ENCODE measurements at places on chromosomes 13 and 19. TPM values are rescaled to one million over a fixed set of nuclear protein-coding genes. Genes with fewer than 3 reads are reported as not detected.
A peak's percentile ranks its signal among the peaks of the same experiment; 100 is the strongest.

DNA sequence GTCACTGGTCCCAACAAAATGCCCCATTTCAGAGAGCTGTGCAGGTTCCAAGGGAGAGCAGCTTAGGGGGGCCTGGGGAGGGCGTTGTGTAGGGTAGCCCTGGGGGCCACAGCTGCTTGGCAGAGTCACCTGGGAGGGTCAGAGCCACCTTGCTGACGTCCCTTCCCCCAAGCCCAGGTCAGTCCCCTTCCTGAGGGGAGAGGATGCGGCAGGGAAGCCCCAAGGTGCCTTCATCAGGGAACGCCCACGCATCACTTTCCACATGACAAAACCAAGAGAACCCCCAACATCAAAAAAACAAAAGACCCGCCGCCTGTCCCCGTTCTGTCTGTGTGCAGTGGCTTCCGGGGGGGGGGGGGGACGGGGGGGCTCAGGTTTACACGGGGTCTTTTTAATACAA lies 5.3 kb upstream of the UQCR11 start:
- peaks cover 9% of the 10 kb centered on the region for H3K4me1 ChIP-seq
- H3K27ac ChIP-seq, result no peak overlapping the region
- no peaks in the 10 kb centered on the region for H3K27me3 ChIP-seq
- H3K36me3 ChIP-seq, result peaks cover 37% of the 10 kb centered on the region

GRCh38 chr13:70043685-70044084 lies 63.9 kb upstream of the ATXN8OS start:
- no peaks in the 10 kb centered on the region for H3K27me3 ChIP-seq
- no peak overlapping the region for H3K27ac ChIP-seq
- H3K36me3 ChIP-seq, result no peaks in the 10 kb centered on the region
- H3K4me3 ChIP-seq, result no peak overlapping the region
- no peak for DNase-seq

GRCh38 chr19:2926341-2927031 lies 18.3 kb downstream of the ZNF77 start:
- H3K27ac ChIP-seq, result no peak overlapping the region
- H3K36me3 ChIP-seq, result no peaks in the 10 kb centered on the region
- H3K4me3 ChIP-seq, result no peak overlapping the region

- H3K27me3 ChIP-seq, result no peaks in the 10 kb centered on the region
- H3K4me3 ChIP-seq, result peak overlapping the region; percentile 85
- H3K4me1 ChIP-seq, result peaks cover 22% of the 10 kb centered on the region
- peak overlapping the region; percentile 23 for H3K27ac ChIP-seq
- no peak for DNase-seq
Observed at GRCh38 chr19:52600639-52601024, 30.5 kb downstream of the ZNF701 start.

GRCh38 chr19:51059715-51060114 lies 5.2 kb downstream of the KLK13 start:
- no peaks in the 10 kb centered on the region for H3K27me3 ChIP-seq
- peak; percentile 68 for DNase-seq
- H3K36me3 ChIP-seq, result no peaks in the 10 kb centered on the region
- no peak overlapping the region for H3K27ac ChIP-seq
- H3K4me3 ChIP-seq, result no peak overlapping the region

GRCh38 chr19:44644402-44645016 lies 799 bp downstream of the PVR start:
- H3K36me3 ChIP-seq, result peaks cover 27% of the 10 kb centered on the region
- H3K4me1 ChIP-seq, result peaks cover 30% of the 10 kb centered on the region
- peak overlapping the region; percentile 90 for H3K4me3 ChIP-seq
- H3K27ac ChIP-seq, result peak overlapping the region; percentile 86
- H3K27me3 ChIP-seq, result no peaks in the 10 kb centered on the region
- peak; percentile 79 for DNase-seq

- H3K27me3 ChIP-seq, result no peaks in the 10 kb centered on the region
- H3K4me3 ChIP-seq, result peak overlapping the region; percentile 4
- DNase-seq, result peak; percentile 98
- peak overlapping the region; percentile 84 for H3K27ac ChIP-seq
Observed at GRCh38 chr19:49614096-49614833, 23.3 kb downstream of the PRR12 start.

DNA sequence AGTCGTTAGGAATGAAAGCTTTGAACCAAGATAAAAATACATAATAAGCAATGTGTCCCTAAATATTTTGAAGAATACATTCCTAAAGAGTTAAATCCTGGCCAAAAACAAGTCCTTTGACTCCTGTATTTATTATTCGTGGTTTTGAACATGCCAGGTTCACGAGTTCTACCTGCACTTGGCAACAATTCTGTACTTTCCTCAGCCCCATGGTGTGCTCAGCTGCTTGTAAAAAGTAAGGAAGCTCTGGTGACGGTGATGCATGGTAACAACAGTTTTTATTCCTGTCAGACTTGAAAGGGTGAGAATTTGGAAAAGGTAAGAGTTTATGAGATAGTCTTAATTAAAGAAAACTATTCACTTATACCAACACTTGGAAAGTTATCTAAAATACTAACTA lies 95.0 kb upstream of the KLF12 start:
- no peaks in the 10 kb centered on the region for H3K27me3 ChIP-seq
- H3K36me3 ChIP-seq, result no peaks in the 10 kb centered on the region
- no peak overlapping the region for H3K27ac ChIP-seq
- no peak overlapping the region for H3K4me3 ChIP-seq
- DNase-seq, result no peak

- no peak overlapping the region for H3K4me3 ChIP-seq
- DNase-seq, result no peak
- no peak overlapping the region for H3K27ac ChIP-seq
- no peaks in the 10 kb centered on the region for H3K4me1 ChIP-seq
- H3K36me3 ChIP-seq, result no peaks in the 10 kb centered on the region
Observed at GRCh38 chr13:78875792-78876580, 217.0 kb upstream of the OBI1 start.

- no peaks in the 10 kb centered on the region for H3K36me3 ChIP-seq
- no peak overlapping the region for H3K4me3 ChIP-seq
- H3K27me3 ChIP-seq, result no peaks in the 10 kb centered on the region
- DNase-seq, result peak; percentile 97
- H3K27ac ChIP-seq, result no peak overlapping the region
Observed at GRCh38 chr19:29771708-29772414, 39.9 kb upstream of the CCNE1 start.

The LGALS14 gene
- not detected for total RNA-seq

The FFAR3 gene
- total RNA-seq, result not detected

The FPR3 gene
- 1.1 TPM for total RNA-seq

The S1PR4 gene
- not detected for total RNA-seq

The TUBA3C gene
- not detected for total RNA-seq

Data from osteoblast (primary cell).